Activated CD4-positive, alpha-beta T cell treated with anti-CD3 and anti-CD28 coated beads for 4 hours (primary cell): ENCODE measurements at places on chromosomes 2 and 18.

DNA sequence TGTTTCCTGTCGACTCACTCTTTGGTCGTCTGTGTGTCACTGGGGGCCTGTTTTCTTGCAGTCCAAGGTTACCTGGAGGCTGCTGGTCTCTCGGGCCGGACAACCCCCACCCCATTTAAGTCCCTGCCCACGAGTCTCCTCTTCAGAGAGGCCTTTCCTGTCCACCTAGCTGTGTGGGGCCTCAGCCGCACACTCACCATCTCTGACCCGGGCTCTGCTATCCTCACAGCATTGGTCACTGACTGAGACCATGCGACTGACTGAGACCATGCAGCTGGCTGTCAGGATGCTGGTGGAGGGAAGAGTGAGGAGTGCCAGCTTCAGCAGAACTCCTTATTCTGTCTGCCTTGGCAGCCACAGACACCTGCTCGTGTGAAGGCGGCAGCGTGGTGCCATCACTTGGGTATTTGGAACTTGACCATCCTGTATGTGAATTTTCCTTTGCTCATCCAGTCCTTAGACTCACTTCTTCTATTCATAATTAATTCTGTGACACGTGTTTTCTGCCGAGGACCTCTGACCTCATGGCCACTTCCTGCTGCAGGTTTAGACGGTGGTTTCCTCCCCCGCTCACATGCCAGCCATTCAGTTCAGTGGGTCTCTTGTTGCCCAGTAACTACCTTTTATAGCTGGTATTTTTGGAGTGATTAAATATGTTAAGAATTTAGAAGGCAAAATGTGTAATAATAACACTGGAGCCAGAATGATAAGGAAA is 47.5 kb upstream of the ASB1 start:
- DNase-seq = no peak

DNA sequence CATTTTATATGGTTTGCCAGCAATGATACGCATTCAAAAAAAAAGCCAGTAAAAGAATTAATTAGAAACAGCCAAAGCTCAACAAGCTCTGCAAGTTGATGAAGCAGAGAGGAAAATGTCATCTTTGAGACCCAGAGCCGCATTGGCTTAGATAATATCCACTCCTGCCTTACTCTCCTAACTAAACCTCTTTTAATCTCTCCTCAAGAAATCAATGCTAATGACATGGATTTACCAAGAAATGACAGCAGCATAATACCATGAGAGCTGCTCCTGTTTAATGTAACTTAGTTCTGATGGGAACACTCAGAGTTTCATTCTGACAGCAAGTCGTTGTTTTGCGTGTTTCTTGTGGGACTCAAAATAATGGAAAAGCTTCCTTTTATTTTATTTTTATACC is 1099.4 kb upstream of the PIK3C3 start:
- DNase-seq = no peak

DNA sequence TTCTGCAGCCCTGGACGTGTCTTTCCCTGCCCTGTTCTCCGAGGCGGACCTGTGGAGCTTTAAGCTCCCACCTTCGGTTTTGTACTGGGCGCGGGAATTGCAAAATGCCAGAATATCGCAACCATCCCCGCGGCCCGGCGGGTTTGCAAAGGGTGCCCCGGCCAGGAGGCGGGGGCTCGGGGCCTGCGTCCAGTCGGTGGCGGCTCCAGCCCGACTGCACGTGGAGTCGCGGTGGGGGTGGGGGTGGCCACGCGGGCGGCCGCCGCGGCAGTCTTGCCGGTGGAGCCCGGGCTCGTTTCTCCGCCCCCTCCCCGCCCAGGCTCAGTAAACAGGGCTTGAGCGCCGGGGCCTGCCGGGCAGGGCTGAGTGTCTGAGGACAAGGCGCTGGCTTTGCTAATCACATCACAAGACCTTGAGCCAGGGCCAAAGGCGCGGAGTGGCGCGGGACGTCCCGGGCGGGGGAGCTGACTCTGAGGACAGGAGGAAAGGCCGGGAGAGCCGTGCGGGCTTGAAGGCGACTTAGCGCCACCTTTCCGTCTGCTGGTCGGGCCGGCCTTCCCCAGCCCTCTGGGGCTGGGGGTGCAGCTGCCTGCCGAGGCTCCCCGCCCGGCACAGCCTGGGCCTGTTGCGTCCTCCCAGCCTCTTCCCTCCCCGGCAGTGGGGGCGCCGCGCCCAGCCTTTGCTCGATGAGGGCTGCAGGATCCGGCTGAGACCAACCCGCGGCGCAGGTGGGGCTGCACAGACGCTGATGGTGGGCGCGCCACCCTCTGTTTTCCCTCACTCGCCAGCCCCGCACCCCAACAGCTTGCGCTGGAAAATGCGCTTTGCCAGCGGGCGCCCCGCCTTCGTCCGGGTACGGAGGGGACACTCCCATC is 786 bp upstream of the ZFP36L2 start:
- peak; percentile 71 for DNase-seq

- DNase-seq = no peak
Observed at GRCh38 chr18:3832025-3832638, 382.2 kb downstream of the TGIF1 start.

GRCh38 chr2:108171657-108172056 is 68.1 kb upstream of the SULT1C3 start:
- no peak for DNase-seq

- no peak for DNase-seq
Observed at GRCh38 chr18:5488844-5489243, 55.0 kb downstream of the EPB41L3 start.

- no peak for DNase-seq
Observed at GRCh38 chr2:53964257-53964952, 6.4 kb downstream of the PSME4 start.

DNA sequence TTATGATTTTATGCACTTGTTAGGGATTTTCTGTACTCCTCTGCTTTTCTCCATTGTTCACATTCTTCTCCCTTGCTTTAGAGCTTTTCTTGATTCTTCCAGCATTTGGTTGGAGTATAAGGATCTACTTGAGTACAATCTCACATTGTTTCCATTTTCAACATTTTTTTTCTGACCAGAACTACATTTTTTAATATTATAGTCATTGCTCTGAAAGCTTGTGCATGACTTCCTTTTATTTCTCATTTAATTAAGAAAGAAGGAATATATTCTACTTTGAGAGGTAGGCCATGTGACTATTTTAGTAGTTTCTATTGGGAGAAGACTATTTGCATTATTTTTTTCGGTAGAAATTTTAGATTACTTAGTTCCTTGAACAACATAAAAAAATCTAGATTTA is 200.4 kb downstream of the TMEM247 start:
- no peak for DNase-seq

GRCh38 chr2:96342085-96342484 is 6.5 kb downstream of the NCAPH start:
- DNase-seq = peak; percentile 46

GRCh38 chr2:178197791-178198190 is 3.5 kb downstream of the OSBPL6 start:
- DNase-seq = no peak

GRCh38 chr2:197248623-197249022 is 62.0 kb downstream of the ANKRD44 start:
- DNase-seq = peak; percentile 31

GRCh38 chr2:20213651-20214565 is 11.0 kb downstream of the SDC1 start:
- DNase-seq = no peak

GRCh38 chr2:142874293-142874814 is 3.1 kb upstream of the KYNU start:
- no peak for DNase-seq

GRCh38 chr2:121603185-121603584 is 46.1 kb downstream of the CLASP1 start:
- DNase-seq = no peak

- DNase-seq = no peak
Observed at GRCh38 chr18:44474591-44474990, 206.1 kb upstream of the SETBP1 start.

GRCh38 chr2:241936457-241937133 is 67.1 kb downstream of the RTP5 start:
- no peak for DNase-seq

GRCh38 chr2:143686585-143687164 is 557.5 kb downstream of the ARHGAP15 start:
- DNase-seq = no peak

- no peak for DNase-seq
Observed at GRCh38 chr2:225662101-225662500, 262.6 kb downstream of the NYAP2 start.

- no peak for DNase-seq
Observed at GRCh38 chr2:114034742-114035141, 144.9 kb downstream of the ACTR3 start.
